ENCODE measurements at places on chromosomes 13 and 19.

DNA sequence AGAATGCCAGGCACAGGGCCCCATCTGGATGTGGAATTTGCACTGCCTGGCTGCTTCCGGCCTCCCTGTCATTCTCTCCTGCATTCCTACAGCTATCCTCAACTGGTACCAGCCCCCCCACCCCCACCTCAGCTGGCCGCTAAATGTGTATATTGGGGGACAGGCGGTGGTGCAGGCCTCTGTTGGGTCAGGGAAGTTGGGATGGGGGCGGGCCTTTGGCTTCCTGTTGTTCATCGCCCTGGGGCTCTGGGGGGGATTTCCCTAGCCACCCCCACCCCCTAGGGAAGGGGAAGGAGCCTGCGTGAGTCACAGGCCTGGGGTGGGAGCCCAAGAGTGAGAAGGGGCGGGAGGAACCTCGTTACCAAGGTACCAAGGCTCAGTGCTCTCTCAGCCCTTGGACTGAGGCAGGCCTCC is 10.6 kb downstream of the POU2F2 start:
- DNase-seq: peak; percentile 96

DNA sequence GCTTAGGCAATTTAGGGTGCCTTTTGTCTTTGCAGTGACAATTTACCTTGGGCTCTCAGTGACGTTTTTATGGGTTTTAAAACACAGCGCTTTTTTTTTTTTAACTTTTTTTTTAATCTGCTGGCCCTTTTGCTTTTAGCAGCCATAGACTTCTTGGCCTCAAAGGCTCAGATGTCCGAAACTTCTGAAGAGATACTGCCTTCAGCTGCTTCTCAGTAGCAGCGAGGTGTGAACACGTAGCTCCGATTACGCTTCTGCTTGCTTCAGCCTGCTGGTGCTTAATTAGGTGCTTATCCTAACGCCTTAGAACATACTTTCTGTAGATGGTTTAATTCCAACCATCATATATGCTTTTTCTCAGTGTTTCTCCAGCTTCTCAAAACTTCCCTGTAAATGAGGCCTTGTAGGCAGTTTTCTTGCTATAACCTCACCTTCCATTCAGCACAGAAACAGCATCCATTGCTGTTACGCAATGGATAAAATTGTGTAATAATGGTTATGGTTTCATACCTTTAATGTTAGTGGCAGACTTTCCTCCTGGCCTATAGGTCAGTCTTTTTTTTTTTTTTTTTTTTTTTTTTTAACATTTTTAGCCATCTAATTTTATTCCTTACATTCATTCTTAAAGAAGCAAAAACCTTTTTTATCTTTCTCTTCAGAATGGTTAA is 723.9 kb downstream of the GPC5 start:
- DNase-seq: no peak

- peak; percentile 69 for DNase-seq
These were observed 33.7 kb downstream of the VSTM1 start for GRCh38 chr19:54029930-54030490.

DNA sequence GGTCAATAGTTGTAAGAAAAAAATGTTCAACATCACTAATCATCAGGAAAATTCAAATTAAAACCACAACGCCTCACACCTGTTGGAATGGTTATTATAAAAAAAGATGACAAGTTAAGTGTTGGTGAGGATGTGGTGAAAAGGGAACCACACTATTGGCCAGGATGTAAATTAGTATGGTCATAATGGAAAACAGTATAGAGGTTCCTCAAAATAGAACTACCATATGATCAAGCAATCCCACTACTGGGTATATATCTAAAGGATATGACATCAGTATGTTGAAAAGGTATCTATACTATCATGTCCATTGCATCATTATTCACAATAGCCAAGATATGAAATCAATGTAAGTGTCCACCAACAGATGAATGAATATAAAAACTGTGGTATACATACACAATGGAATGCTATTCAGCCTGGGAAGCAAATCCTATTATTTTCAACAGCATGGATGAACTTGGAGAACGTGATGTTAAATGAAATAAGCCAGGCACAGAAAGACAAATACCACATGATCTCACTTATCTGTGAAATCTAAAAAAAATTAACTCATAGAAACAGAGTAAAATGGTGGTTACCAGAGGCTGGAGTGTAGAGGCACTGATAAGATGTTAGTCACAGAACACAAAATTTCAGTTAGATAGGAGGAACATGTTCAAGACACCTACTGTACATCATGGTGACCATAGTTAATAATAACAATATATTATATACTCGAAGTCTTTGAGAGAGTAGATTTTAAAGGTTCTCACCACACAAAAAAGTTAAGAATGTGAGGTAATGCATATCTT is 56.6 kb downstream of the TBC1D4 start:
- no peak for DNase-seq

GRCh38 chr13:76730220-76730619 is 156.0 kb downstream of the KCTD12 start:
- DNase-seq: no peak

GRCh38 chr13:48043789-48044503 is 6.4 kb downstream of the NUDT15 start:
- DNase-seq: peak; percentile 80

- no peak for DNase-seq
These were observed 9.1 kb downstream of the CACTIN start for GRCh38 chr19:3617463-3617862.

- DNase-seq: peak; percentile 20
These were observed 9.7 kb upstream of the FUT2 start for GRCh38 chr19:48686088-48686487.

GRCh38 chr13:64029343-64030093 is 2613.9 kb upstream of the PCDH20 start:
- no peak for DNase-seq

DNA sequence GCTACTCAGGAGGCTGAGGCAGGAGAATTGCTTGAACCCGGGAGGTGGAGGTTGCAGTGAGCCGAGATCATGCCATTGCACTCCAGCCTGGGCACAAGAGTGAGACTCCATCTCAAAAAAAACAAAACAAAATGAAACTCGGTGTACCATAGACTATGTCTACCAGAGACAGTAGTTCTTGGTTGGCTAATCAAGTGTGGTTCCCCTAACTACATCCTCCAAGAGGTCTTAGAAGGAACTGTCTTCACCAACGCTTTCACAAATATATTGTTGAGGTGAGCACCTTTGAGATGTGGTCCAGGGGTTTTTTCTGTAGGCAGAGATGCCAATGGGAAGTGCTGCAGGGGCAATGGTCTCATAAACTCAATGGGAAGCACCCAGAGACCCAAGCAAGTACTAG is 48.0 kb downstream of the RFC3 start:
- no peak for DNase-seq

DNA sequence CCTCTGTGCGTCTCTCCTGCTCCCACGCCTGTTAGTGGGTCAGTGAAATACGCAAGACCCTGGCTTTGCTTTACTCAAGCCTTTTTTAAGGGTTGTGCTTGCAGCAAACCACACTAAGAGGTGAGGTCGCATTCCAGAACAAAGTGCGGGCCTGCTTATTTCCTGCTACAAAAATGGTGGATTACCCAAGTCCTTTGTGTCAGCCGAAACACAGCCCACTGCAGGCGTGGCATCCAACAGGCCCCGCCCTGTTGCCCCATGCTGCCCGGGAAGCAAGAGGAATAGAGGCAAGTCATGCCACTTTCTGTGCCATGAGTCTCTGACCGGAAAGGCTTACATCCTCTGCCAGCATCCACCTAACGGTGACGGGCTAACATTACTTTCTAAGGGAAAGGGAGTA is 7.7 kb upstream of the IRS2 start:
- no peak for DNase-seq

GRCh38 chr19:12244370-12244769 is 50.3 kb downstream of the ZNF44 start:
- peak; percentile 1 for DNase-seq

DNA sequence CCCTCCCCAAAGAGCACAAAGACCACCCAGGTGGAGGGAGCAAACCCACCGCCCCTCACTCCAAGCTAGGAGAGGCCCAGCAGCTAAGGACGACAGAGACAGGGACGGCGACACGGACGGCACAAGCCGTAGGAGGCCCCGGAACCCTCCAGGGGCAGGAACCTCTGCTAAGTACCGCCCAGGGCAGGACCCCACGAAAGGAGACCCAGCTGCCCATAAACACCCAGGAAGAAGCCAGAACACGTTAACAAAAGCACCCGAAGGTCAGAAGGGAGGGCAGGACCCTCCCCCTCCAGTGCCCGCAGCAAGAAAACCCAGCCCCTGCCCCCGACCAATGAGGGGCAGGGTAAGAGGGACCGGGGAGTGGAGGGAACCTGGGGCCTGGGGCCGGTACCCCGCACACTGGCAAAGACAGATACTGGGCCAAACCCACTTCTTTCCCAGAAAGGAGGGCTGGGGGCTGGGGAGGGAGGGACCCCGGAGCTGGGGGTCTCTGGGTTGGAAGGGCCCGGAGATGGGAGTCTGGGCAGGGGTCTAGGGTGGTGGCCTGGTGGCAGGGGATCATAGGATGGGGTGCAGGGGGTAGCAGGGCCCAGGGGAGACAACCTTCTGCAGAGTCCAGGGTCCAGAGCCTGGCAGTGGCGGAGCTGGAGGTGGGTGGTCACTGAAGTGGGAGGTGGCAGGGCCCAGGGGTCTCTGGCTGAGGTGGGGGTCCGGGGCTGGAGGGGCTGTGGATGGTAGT is 2.4 kb downstream of the BTBD2 start:
- no peak for DNase-seq

DNA sequence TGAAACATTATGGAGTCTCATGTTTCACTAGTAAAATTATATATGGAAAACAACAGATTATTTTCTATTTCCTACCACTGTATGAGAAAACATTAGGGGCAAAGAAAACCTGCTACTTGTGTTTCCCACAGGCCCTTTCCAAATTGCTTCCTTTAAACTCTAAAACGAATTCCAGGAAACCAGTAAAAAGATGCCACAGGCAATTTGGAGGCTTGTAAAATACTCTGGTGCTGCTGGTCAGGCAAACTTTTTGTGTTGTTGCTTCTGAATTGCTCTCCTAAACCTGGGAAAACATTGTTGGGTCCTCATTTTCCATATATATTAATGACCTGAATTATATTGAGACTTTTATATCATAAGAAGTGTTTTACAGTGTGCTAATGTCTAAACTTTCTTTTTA is 141.5 kb downstream of the TDRD3 start:
- peak; percentile 41 for DNase-seq

GRCh38 chr13:105952973-105953290 is 582.5 kb downstream of the EFNB2 start:
- no peak for DNase-seq

DNA sequence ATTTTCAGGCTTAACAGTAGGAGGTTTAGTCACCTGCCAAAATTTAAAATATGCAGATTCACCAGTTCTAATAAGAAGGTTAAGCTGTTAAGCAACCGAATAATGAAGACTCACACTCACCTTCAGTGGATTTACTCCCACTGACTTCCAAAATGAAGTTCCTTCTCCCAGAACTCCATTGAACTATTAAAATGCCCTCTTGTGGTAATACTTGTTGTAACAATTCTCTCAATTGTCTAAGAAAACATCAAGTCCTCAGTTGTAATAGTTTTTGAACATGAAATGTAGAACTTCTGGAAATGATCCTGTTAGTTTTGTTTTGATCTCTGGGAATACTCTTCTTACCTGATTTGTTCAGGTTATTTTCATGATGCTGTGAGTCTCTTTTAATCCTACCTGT is 522.0 kb upstream of the ATXN8OS start:
- no peak for DNase-seq

- DNase-seq: no peak
These were observed 131.8 kb upstream of the PEG3 start for GRCh38 chr19:56972291-56972841.

DNA sequence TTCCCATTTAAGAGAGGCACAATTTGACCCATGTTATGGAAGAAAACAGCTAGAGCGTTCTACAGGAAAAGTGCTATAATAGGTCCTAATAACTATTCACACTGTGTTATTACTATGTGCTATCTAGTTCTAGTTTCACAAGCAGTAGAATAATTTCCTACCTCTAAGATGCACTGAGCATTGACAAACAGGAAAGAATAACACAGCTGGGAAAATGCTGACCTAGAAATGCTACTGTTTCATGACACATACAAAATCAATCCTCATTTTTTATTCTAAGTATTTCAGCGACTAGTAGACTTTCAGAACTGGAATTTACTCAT is 259.5 kb downstream of the ITGBL1 start:
- no peak for DNase-seq

GRCh38 chr13:99225078-99225477 is 24.4 kb downstream of the UBAC2 start:
- DNase-seq: no peak

GRCh38 chr13:73954808-73955207 is 179.4 kb downstream of the KLF12 start:
- DNase-seq: no peak

DNA sequence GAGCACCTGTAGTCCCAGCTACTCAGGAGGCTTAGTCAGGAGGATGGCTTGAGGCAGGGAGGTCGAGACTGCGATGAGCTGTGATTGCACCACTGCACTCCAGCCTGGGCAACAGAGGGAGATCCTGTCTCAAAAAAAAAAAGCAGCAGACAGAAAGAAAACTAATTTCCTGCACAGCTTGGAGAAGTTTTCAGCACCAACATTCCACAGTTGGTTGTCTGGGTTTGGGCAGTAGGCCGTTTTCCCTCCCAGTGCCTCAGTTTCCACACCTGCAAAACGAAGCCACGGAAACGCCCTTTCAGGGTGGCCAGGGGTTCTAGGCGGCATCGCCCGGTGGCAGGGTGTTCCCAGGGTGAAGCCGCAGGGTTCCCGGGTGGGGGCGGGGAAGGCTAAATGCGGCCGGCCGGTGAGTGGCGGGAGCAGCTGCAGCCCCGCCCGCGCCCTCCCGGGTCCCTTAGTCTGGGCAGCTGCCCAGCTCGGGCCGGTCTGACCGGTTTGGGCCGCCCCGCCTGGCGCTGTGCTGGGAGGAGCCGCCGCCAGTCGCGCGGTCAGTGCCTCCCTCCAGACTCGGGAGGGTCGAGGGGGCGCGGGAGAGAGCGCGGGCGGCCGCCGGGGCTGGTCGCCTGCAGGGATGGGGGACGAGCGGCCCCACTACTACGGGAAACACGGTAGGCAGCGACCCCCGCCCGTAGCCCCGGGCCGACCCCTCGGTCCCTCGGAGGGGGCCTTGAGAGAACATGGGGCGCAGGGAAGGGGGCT is at the start of gene SLC44A2:
TSS of gene SLC44A2 (plus strand) at position 551 of the 759 bp plus-strand sequence. CDS start at position 632, 81 bp downstream.
- DNase-seq: peak; percentile 74

- peak; percentile 37 for DNase-seq
These were observed 594 bp downstream of the ZNF146 start for GRCh38 chr19:36215276-36216123.

- no peak for DNase-seq
These were observed 2.5 kb downstream of the RPS19 start for GRCh38 chr19:41862445-41862986.

GRCh38 chr19:11140896-11141295 is 14.7 kb downstream of the SPC24 start:
- DNase-seq: no peak

DNA sequence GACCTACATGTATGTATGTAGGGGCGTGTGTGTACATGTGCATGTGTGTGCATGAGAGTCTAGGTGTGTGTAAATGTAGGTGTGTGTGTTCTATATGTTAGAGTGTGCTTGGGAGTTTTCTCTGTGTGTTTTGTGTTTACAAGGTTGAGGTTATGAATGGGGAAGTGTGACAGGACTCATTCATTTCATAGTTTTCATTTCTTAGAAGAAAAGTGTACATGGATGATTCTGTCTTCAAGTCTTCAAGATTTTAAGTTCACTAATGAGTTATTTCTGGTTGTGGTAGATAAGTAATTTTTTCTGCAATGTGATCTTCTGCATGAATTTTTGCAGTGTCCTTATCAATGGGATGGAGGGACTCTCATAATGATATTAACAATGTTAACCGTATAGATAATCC is 118.2 kb upstream of the SLC10A2 start:
- no peak for DNase-seq
